ENCODE measurements at places on chromosomes 2 and 18.

- peak; percentile 36 for DNase-seq
Measured at GRCh38 chr18:75162467-75162866, 46.5 kb downstream of the PTGR3 start.

DNA sequence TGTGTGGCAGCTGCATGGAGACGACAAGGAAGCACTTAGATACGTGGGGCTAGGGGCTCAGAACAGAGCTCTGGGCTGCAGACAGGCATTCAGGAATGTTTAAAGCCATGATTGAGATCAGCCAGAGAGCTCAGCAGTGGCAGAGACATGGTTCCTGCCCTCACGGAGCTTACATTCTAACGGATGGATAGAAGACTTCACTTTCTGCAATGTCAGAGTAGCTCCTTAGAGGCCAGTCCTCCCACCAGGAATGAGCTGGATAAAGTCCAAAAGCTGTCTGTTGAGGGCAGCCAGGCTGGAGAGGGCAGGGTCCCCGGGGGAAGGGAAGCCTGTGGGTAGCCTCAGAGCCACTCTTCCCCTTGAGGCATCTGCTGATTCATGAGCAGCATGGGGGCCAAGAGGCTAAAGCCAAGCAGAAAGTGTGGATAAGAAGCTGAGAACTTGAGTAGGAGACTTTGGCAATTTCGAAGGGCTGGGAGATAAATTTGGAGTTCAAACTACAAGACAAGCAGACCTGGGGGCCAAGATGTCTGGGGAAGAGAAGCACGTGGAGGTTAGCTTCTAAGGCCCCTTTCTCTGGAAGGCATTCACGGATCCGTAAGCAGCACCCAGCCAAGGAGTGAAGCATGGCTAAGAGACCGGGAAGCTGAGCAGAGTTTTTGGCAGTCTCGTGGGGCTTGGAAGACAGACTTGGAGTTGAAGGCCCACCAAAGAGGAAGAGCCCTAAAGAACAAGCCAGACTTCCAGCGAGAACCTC is 9.7 kb upstream of the CIB4 start:
- DNase-seq = peak; percentile 28

- DNase-seq = no peak
Measured at GRCh38 chr2:60439219-60439974, 114.1 kb downstream of the BCL11A start.

DNA sequence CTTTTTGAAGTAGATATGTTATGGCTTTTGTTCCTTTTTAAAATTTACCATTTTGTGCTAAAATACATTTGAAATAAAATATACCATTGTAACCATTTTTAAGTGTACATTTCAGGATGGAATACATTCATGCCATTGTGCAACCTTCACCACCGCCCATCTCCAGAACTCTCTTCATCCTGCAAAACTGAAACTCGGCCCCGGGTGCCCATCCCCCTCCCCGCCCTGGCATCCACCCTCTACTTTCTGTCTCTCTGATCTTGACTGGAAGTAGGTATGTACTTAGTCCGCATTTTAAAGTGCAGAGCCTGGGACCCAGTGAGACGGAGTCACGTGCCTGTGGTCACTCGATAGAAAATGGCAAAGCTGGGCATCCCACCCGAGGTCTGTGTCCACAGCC is 45.6 kb downstream of the DIPK1C start:
- no peak for DNase-seq

- DNase-seq = no peak
Measured at GRCh38 chr2:17814601-17815000, 1.7 kb upstream of the MSGN1 start.

DNA sequence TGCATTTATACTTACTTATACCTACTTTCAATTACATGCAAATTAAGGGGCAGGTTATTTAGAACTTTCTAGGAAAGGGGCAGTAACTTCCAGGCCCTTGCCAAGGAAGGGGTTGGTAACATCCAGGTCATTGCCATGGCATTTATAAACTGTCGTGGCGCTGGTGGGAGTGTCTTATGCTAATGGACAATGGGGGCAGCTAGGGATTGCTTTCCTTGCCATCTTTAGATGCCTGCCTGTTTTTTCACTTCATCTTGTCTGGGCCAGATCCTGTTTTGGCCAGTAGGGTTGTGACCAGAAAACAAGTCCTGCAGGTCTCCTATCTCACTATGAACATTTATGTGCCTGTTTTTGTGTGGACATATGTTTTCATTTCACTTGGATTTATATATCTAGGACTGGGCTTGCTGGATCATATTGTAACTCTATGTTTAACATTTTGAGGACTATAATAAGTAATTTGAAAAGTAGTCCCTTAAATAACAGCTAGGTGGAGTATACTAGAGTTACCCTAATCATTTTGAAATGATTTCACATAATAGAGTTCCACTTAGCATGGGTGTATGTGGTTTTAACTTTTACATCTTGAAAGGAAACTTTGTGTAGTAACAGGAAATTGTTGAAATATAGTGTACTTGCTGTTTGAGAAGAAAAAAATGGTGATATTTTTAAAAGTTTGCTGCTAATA is 56.1 kb downstream of the LCLAT1 start:
- DNase-seq = no peak

DNA sequence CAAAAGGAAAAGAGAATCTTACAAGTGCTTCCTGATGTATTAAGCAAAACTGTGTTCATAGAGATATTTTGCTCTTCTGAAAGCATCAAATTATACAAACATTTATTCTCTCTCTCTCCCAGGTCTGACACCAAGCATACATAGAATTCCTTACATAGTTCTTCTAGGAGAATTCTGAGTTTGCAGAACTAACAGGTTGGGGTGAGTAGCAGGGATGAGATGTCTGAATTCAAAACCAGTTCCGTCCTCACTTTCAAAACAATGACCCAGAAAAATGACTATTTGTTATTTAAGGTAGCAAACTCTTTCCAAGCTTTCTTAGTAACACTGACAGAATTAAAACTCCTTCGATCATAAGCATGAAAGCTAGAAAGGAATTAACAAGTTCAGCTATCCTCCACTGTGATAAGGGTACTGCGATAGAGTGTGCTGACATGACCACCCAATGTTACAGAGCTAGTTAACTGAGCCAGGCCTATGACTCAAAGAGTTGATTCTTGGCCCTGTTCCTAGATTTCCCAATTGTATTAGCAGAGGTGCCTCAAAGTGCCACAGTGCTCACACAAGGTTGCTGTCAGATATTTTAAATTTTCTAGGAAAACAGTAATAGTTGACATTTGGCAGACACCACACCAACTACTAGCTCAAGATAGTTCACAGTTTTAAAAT is 85.8 kb upstream of the SETBP1 start:
- peak; percentile 85 for DNase-seq
